ENCODE measurements at places on chromosomes 2 and 18. TPM values are rescaled to one million over a fixed set of nuclear protein-coding genes. Genes with fewer than 3 reads are reported as not detected.

The UPP2 gene
- not detected for total RNA-seq

The RGPD3 gene
- total RNA-seq, result not detected

The ALKAL2 gene
- total RNA-seq, result not detected

The NOL4 gene
- total RNA-seq, result not detected

The DTNB gene
- total RNA-seq, result 29.8 TPM

The XIRP2 gene
- not detected for total RNA-seq

The TYMS gene
- 421 TPM for total RNA-seq

The LOXHD1 gene
- total RNA-seq, result 0.35 TPM

The ZNF892 gene
- total RNA-seq, result 3.6 TPM

The DUSP2 gene
- total RNA-seq, result 14.2 TPM

The IL36RN gene
- total RNA-seq, result not detected

The FAM110C gene
- 0.21 TPM for total RNA-seq

The KCTD1 gene
- 5.3 TPM for total RNA-seq

The STEAP3 gene
- total RNA-seq, result not detected

The CD8B2 gene
- total RNA-seq, result not detected

The SOX11 gene
- total RNA-seq, result not detected

Data from activated CD4-positive, alpha-beta T cell treated with anti-CD3 and anti-CD28 coated beads, Interleukin-2, amount 10 ng/mL, durations not matched to agents 7 days and 5 days (primary cell).